ENCODE measurements at places on chromosomes 7 and 10. TPM values are rescaled to one million over a fixed set of nuclear protein-coding genes. Genes with fewer than 3 reads are reported as not detected.

SPDYE5 gene
- not detected for polyA plus RNA-seq

EN2 gene
- not detected for polyA plus RNA-seq

CRCP gene
- 16.8 TPM for polyA plus RNA-seq

BLVRA gene
- polyA plus RNA-seq = 86.9 TPM

SLC16A9 gene
- polyA plus RNA-seq = 91.1 TPM

ABCF2 gene
- 22.5 TPM for polyA plus RNA-seq

NRAP gene
- polyA plus RNA-seq = not detected

UTF1 gene
- not detected for polyA plus RNA-seq

OGA gene
- polyA plus RNA-seq = 33.4 TPM

ZNF727 gene
- not detected for polyA plus RNA-seq

SPRN gene
- polyA plus RNA-seq = not detected

LIPF gene
- not detected for polyA plus RNA-seq

ACSL5 gene
- polyA plus RNA-seq = 5.6 TPM

GPER1 gene
- polyA plus RNA-seq = 4.8 TPM

OR13A1 gene
- not detected for polyA plus RNA-seq

RADIL gene
- polyA plus RNA-seq = 1.7 TPM

CYP3A7 gene
- polyA plus RNA-seq = 0.69 TPM

IFIT1 gene
- 40.9 TPM for polyA plus RNA-seq

SLC26A4 gene
- 7.3 TPM for polyA plus RNA-seq

VAX1 gene
- not detected for polyA plus RNA-seq

ODAD2 gene
- polyA plus RNA-seq = 0.28 TPM

SMKR1 gene
- polyA plus RNA-seq = 3.9 TPM

NUTM2A gene
- polyA plus RNA-seq = 1.3 TPM

IFIT2 gene
- polyA plus RNA-seq = 6.9 TPM

OR2A42 gene
- polyA plus RNA-seq = 0.13 TPM

ABCC2 gene
- polyA plus RNA-seq = 15.4 TPM

LBX1 gene
- not detected for polyA plus RNA-seq

GBX1 gene
- polyA plus RNA-seq = not detected

CYP3A4 gene
- 0.37 TPM for polyA plus RNA-seq

CH25H gene
- 1.2 TPM for polyA plus RNA-seq

IGFBP3 gene
- 50.5 TPM for polyA plus RNA-seq

HGF gene
- 2.6 TPM for polyA plus RNA-seq

BMPR1A gene
- polyA plus RNA-seq = 7.9 TPM

AUTS2 gene
- 5.2 TPM for polyA plus RNA-seq

POLR2J gene
- 117 TPM for polyA plus RNA-seq

GPR37 gene
- polyA plus RNA-seq = 0.60 TPM

PAPOLB gene
- not detected for polyA plus RNA-seq

HSPA12A gene
- polyA plus RNA-seq = 18.9 TPM
